GM04504 (cell line): ENCODE measurements at places on chromosomes 2 and 18.

DNA sequence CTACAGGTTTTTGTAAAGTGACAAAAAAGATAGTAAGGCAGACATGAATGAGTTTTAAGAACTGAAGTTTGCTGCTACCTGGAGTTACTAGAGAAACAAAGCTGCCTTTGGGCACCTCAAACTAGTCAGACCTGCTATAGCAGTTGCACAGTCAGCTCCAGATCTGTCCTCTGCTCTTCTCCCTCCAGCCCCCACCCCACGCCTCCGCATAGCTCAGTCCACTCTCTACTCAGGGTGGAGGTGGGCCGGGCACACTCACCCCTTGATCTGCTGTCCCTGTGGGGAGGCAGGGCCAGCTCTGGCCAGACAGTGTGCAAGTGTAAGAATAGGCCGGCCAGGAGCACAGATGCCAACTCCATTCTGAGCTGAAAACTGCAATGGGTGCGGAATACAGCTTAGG, 4.1 kb downstream of the SERTAD2 start:
- no peak for DNase-seq

- peak; percentile 84 for DNase-seq
Measured at GRCh38 chr2:219688560-219689445, 61.4 kb downstream of the SLC4A3 start.

DNA sequence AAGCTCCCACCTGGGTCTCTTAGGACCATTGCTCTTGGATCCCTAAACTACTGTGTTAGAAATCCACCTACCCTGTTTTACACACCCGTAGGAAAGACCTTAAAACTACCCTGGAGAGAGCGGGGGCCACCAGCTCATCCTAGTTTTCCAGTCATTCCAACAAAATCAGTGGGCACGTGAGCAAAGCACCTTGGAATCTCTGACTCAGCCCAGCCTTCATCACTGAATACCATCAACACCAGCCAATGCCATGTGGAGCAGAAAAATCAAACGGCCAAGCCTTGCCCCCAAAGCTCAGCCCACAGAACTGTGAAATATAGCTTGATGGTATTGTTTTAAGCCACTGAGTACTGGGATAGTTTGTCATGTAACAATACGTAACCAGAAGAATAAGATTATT, 449.7 kb upstream of the CHAC2 start:
- DNase-seq, result no peak

DNA sequence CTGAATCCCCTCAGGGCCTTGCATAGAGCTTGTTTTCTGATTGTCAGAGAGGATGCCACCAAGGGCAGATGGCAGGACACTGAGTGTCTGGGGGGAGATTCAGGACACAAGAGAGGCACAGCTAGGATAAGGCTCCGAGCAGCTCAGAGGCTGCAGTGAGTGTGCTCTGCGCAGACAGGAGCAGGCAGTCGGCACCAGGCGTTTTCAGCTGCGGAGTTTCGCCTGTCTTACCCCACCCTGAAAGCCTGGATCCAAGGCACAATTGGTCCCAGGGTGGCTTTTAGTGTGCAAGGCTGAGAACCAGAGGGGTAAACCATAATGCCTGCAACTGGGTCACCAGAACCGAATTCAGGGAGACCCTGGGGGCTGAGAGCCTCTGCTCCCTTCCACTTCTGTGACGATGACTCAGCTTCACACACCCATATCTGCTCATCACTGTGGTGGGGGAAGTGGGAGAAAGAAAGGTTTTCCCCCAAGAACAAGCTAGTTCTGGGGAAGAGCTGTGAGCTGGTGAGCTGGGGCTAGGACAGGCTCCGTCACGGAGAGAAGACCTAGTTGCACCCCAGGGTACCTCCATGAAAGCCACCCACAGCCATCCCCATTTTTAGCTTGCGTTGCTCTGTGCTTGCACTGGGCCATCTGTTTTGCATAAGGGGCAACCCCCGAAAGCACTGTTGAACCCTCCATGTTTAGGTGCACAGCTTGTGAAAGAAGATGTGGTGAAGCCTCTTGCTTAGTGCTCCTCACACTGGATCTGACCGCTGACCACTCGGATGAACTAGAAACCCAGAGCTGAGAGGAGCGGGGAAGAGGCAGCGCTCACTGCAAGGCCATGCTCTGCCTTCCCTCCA, 173.7 kb downstream of the CELF4 start:
- no peak for DNase-seq

DNA sequence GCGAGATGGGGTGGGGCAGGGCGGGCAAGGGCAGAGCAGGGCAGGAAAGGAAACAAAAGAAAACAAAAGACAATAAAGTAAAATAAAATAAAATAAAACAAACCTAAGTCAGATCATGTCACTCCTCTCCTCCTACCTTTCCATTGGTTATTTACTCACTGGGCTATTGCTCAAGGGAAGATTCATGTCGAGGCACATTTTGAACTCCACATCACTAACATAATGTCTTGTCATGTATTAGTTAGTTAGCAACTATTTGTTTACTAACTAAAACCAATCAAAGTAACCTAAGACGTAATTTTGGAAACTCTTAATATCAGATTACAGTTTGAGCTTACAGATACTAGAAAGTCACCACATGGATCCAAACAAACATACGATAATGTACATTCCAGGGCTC, 2.2 kb downstream of the C1D start:
- no peak for DNase-seq

DNA sequence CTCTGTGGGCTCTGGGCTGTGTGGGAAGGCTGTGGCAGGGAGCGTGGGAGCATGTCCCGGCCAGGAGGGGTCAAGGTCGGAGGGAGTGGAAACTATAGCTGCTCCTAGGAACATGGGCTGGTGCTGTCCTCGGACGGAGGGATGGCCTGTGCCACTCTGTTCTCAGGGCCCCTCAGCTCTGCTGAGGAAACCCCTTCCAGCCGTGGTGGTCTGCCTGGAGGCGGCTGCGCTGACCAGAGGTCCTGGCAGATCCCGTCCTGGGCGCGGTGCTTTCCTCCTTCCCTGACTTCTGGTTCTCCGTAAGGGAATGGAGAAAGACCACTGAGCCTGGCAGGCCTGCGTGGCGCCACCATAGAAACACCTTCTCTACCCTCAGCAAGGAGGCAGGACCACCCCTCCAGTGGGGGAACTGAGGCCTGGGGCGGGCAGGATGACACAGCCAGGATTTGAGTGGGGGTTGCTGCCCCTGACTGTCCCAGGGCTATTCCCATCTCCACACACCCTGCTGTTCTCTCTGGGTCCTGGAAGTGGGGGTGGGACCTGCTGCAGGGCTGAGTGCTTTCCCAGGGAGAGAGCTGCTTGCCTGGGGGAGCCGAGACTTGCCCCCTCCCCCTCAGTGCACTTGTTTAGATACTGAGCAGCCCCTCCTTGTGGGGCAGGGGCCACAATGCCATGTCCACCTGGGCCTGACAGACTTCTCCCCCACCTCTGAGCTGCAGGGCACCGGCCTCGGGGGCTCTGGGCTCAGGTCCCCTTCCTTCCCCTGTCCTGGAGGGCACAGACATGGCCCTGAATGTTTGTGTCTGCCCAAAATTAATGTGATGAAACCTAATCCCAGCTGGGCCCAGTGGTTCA, 301.0 kb upstream of the HS6ST1 start:
- no peak for DNase-seq

- no peak for DNase-seq
Measured at GRCh38 chr18:26215247-26215970, 10.8 kb upstream of the TAF4B start.

- no peak for DNase-seq
Measured at GRCh38 chr2:68125821-68126220, 31.9 kb upstream of the PNO1 start.

DNA sequence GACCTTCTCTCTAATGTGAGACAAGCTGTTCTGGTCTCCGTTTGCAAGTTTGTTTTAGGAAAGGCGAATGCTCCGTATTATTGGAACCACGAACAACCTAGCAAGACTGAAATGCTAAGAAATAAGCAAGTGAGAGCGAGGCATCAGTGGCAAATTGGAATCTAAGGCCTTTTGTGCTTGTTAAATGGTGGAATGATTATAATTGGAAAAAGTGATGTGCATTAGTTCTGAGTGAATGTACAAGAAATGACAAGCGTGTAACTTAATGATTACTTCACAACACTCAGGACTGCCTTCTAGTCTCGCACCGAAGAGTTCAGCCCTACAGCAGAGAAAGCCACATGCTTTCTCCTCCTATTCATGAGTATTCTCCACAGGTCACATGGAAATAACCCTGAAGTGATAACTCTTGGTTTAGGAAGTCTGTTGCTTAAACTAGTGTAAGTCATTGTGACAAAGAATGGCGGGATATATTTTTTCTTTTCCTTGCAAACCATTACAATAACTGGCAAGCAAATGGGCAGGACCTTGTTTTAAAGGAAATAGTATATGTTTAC, 392.2 kb upstream of the FIGN start:
- DNase-seq, result no peak

GRCh38 chr2:190717306-190717705, 68.4 kb downstream of the NAB1 start:
- DNase-seq, result no peak

GRCh38 chr2:61214171-61214570, 52.2 kb downstream of the C2orf74 start:
- no peak for DNase-seq

GRCh38 chr2:239668042-239668441, 267.2 kb upstream of the HDAC4 start:
- DNase-seq, result no peak

DNA sequence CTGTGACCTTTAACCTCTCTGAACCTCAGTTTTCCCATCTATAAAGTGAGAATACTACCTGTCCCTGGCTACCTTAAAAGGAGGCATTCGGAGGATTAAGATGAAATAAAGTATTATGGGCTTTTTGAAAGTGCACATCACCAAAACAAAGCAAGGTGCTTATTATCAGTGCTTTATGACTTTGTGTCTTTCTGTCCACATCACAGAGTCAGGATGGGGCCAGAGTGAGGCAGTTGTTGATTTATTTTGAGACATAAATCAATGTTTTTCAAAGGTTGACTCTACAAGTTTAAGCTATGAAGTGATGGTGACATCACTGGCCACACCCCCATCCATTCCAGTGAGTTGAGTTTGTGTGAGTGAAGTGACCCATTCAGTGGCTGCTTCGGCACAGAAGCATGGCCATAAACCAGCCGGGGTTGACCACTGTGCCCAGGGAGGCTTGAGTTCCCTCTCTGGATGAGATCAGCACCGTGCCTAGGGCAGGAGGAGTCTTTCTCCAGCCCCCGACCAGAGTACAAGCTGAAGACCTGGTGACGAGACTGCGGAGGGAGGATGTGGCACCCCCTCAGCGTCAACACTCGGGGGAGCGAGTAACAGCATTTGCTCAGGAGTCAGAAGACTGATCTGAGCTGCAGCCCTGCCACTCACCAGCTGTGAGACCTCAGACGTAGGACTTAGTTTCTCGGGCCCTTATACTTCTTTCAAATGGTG, 89.0 kb upstream of the PPP1CB start:
- no peak for DNase-seq

- DNase-seq, result no peak
Measured at GRCh38 chr2:61537277-61537949, 743 bp downstream of the XPO1 start.

DNA sequence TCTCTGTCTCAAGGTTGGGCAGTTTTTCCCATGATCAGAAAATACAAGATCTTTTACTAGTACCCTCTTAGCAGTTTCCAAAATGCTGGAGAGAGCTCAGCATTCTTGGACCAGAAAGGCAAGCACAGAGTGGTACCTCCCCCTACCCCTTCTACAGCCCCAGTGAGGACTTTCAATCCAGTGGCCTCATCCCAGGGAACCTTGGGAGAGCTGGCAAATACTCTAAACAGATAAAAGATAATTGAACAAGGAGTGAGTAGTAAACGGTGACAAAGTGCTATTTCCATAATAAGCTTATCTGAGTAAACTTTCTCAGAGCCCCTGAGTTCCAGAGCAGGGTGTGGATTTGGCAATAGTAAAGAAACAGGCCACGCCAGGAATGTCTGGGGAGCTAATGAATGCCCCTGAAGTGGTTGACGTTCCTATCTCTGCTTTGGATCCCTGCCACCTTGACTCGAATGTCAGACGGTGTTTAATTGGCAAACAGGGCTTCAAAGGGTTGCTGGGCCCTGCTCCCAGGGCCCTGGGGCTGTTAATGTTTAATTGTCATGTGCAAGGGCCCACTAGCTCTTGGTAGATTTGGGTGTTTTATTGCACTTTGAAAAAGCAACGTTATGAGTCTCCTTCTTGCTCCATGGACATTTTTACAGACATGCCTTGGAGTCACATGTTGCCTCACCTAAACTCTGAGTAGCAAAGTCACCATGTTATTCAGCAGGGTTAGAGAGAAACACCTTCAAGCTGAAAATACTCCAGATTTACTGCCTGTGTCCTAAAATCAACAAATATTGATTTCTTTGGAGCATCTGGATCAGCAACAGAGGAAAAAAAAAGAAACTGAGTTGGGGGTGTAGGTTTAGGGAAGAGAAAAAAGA, 239.9 kb downstream of the CYRIA start:
- no peak for DNase-seq

DNA sequence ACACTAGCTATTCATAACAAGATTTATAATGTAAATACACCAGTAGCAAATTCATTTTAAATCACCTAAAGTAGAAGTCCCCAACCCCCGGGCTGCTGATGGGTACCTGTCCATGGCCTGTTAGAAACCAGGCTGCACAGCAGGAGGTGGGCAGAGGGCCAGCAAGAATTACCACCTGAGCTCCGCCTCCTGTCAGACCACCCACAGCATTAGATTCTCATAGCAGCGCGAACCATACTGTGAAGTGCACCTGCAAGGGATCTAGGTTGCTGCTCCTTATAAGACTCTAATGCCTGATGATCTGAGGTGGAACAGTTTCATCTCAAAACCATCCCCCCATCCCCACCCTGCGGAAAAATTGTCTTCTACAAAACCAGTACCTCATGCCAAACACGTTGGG, 71.3 kb downstream of the KANSL1L start:
- DNase-seq, result no peak

DNA sequence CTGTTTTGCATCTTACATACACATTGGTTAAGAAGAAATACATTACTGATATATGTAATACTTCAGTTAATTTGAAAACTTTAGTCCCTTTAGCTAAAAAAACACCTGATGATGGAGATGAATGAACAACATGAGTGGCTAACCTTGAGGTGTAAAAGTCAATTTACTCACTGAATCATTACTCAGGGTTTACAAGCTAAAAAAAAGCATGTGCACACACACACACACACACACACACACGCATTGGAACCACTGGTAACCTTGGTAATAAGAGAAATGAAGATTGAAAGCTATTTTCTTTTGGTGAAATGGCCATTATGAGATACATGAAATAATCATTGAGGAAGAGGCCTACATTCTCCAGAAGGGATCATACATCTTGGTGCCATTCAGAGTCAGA, 51.8 kb downstream of the KCTD1 start:
- no peak for DNase-seq
